NCI-H2227 treated with DMSO at 0.1 percent for 48 hours (cell line): ENCODE measurements at places on chromosomes 4 and X.

DNA sequence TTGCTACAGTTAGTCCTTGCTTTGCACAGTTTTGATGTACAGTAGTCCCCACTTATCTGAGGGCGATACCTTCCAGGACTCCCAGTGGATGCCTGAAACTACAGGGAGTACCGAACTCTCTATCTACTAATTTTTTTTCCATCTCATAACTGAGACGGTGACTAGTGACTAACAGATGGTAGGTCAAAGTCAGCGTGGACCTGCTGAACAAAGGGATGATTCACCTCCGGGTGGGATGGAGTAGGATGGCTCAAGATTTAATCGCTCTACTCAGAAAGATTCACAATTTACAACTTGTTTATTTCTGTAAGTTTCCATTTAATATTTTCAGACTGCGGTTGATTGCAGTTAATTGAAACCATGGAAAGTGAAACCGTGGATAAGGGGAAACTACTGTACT, 655.8 kb downstream of the ZNF674 start:
- DNase-seq = no peak

DNA sequence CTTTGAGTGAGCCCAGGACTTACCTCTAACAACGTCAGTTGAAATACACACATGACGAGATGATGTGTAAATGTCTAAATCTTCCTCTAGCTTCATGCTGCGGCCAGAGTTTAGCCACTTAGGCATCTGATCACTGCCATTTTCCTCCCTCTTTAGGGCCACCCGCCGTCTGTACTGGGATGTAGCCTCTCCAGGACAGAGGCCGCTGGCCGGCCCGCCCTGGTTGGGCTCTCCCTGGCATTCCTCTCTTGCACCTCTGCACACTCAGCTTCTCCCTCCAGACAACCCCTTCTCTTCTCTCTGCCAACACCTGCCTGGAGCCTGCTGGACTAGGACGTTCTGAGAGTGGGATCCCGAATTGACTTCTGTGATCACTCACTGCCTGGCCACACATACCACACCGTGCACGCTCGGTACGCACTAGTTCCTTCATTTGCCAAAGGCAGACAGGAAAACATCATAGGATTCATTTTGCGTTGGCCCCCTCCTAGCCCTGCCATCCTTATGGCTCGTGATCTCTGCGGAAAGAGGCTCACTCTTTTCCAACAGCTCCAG, 33.6 kb downstream of the RNF212 start:
- DNase-seq = no peak

- no peak for DNase-seq
Measured at GRCh38 chrX:48826135-48826875, at the start of gene ERAS. ERAS (plus strand) TSS chrX:48826513; CDS start chrX:48829124, 2,611 bp downstream.

- no peak for DNase-seq
Measured at GRCh38 chr4:56250776-56251175, 136.5 kb downstream of the AASDH start.

DNA sequence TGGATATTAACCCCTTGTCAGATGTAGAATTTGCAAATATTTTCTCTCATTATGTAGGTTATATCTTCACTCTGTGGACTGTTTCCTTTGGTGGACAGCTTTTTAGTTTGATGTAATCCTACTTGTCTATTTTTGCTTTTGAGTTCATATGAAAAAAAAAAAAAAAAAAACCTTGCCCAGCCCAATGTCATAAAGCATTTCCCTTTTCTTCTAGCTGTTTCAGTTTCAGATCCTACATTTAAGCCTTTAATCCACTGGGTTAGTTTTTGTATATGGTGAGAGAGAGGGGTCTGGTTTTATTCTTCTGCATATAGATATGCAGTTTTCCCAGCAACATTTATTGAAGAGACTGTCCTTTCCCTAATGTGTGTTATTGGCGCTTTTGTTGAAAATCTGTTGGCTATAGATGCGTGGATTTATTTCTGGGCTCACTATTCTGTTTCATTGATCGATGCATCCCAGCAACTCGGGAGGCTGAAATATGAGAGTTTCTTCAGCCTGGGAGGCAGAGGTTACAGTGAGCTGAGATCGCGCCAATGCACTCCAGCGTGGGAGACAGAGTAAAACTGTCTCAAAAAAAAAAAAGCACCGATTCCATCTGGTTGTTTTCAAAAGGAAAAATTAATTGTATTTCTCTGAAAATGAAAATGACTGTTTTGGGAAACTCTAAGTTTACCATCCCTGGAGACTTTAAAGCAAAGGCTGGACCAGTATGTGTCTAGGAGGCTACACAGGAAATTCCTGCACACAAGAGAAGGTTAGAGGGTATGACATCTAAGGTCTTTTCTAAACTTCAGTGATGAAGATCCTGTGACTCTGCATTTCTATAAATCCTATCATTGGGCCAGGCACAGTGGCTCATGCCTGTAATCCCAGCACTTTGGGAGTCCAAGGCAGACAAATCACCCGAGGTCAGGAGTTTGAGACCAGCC, 35.6 kb downstream of the STEEP1 start:
- no peak for DNase-seq

DNA sequence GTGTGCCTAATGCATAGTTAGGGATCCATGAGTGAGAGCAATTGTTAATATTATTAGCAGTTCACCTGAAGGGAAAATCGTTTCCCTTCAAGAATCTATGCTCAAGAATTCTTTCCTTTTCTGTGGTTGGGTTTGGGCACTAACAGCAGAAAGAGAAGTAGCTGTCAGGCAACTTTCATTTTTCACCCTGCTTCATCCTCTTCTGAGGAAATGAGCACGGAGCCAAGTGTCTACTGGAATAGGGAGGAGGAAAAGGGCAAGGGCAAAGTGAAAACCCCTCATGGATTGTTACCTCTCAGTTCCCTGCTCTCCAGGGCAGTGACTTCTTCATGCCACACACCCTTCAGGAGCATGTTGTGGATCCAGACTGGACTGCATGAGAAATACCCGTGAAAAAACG, 2.6 kb upstream of the HPGDS start:
- no peak for DNase-seq

DNA sequence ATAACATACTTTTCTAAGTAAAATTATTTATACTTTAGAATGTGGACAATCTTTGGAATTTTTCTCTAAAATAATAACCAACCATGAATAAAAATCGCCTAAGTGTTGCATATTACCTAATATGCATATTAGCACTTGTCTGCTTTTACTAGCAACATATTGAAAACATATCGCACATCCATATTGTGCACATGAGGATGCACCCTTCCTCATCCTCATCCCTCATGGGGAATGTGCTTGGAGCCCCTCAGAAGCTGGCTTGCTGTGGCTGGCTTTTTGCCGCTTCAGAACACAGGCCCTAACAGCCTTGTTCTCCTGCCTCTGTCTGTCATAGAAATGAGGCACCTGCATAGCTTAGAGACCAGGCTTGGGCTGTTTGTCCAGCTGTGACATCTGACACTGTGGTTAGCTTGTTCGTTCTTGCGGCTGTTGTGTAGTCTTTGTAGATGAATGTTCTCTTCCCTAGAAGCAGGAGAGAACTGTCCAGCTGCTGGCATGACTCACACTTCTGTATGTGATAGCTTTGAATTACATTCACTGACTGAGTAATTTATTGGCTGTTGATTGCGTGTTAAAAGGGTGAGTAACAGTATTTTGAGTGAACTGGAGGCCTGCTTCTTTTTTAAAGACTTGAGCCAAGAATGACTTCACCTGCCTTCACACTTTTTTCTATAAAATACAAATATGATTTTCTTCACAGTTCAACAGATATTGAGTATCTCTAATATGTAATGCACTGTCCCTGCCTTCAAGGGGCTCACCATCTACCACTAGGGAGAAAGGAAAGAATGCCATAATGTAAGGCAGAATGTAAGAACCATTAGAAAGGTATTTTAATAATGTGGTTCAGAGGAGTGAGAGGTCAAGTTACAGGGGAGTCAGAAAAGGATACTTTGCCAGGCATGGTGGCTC, 81.9 kb downstream of the HMGB2 start:
- no peak for DNase-seq

- no peak for DNase-seq
Measured at GRCh38 chr4:161167539-161167938, 996.3 kb downstream of the FSTL5 start.

DNA sequence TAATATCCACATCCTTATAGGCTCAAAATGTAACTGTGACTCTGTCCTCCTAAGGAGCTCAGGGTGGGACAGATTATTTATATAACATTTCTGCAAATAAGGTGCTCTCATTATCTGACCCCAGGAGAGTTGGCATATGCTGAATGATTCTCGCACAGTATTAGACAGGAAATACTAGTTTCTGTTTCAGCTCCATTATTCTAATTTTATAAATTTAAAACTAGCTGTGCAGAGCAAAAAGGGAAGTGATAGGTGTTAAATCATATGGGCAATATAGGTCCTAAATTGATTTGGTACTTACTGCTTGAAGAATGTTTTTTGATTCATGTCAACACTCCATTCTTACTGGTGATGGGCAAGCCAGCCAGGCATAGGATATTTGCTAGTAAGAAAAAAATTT, 141.5 kb downstream of the GLRA2 start:
- no peak for DNase-seq

DNA sequence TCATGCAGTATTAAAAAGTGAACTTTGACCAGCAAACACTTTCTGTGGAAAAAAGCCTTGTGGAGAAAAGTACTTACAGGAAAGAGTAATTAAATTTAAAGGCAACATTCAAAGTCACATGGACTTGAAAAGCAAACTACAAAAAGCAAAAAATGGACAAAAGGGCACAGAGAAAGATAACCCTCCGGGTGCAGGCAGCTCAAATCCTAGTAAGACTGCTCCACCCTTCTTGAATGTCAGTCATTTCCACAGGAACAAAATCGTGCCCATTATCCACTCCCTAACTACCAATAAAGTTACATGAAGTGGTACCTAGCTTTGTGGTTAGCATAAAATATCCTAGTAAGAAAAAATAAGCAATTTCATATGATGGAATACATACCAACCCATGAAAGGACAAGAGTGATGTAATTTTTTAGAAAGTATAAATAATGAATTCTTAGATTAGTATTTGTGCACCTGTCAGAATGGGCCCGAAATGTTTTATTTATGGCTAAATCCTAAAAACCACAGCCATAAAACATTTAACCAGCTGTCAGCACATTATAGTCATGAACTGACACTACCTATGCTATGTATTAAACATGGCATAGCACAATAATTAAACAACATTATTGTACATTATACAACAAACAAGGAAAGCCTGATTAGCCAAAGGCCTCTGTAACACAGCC, 43.3 kb downstream of the MAML3 start:
- no peak for DNase-seq

DNA sequence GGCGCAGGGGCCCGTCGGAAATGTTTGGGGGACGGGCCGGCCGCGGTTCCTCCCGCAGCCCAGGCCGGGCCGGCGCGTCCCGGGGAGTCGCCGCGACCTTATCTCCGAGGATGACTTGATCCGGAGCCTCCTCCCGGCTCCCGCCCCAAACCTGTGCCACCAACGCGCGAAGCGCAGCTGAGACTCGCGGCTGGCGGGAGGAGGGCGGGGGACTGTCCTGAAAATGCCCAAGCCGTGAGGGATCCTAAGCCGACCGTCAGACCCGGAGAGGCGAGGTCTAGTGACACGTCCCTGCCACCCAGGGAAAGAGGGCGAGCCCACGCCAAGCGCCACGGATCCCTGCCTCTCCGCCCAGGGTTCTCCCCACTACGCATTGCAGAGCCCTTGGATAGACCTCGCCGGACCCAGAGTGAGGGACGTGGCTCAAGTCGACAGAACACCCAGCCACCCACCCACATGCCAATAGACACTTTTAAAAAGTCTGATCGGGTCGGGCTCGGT, 26.9 kb downstream of the UTP14A start:
- DNase-seq = no peak

- no peak for DNase-seq
Measured at GRCh38 chr4:1857931-1858330, 2.0 kb upstream of the LETM1 start.

- DNase-seq = peak; percentile 42
Measured at GRCh38 chr4:140870427-140870826, 114.2 kb upstream of the TBC1D9 start.

DNA sequence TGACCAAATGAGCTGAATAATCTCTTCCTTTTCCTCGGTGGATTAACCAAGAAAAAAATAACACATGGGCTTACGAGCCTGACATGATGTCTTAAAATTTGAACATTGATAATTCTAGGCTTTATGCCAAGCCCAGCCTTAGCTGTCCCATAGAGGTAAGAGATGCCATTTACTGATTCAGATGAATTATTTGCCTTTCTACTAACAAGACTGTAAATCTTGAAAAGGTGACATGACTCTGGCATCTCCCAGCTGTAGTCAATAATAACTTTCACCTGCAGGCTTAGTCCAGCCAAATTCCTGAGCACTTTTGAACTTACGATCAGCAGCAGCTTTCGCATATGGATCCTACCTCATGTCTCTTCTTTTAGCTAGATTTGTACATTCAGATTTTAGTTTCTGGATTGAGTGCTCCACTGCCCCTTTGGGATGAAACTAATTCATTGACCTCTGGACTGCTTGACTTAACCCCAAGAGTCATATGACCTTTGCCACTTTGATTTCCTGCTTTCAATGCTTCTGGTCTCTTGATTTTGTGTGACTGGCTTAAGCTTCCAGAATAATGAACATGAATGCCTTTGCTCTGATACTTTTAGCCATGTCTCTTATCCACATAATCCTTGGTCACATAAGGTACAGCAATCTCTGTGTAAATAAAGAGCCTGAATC, 876.4 kb upstream of the SLIT2 start:
- no peak for DNase-seq

DNA sequence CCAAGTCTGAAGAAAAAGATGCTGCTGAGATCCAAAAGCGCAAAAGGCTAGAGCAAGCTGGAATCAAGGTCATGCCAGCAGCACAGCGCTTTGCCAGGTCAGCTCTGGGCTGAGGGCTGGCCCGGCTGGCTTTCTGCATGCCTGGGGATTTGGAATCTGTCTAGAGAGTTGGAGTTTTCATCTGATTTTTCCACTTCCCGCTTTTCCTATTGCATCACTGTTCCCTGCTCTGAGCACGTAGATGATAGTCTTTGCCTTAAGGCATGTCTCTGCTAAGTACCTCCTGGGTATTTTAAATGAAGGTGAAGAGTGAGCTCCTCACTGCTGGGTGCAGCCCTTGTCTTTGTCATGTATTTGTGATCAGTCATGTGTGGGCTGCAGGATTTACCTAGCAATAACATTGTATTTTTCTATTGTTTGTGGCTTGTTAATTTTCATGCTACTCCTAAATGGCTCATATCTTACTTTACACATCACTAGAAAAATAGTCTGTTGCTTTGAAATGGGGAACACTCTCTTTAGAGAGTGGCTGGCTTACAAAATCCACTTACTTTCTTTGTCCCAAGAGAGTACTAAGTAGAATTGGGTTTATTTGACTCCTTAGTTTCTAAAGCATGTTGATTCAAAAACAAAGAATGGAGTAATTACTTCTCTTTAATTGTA, 82.8 kb downstream of the LIMCH1 start:
- no peak for DNase-seq

DNA sequence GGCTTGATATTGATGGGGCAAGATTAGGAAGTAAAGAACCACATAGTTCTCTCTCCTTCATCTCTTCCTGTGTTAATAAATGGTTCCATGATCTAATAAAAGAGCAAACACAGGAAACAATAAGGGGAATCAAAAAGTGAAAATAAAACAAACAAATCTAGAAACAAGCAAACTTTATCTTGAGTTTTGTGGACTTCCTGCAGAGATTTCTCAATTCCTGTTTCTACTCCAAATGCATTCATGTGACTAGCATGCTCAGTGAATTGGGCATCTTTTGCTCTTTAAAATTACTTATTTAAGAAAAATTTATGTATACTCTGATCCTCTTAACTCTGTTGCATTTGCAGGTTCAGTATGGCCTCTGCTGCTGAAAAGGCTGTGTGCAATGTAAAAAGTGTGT, 682.0 kb downstream of the KCTD8 start:
- DNase-seq = no peak
